Stimulated activated CD4-positive, alpha-beta T cell treated with anti-CD3 and anti-CD28 coated beads, Interleukin-4, amount 100 ng/mL, for 4 hours (primary cell): ENCODE measurements at places on chromosomes 3 and 15.

GRCh38 chr3:115087512-115087911, 59.6 kb downstream of the ZBTB20 start:
- DNase-seq = no peak

GRCh38 chr3:150653110-150653561, 50.0 kb downstream of the SELENOT start:
- no peak for DNase-seq

GRCh38 chr3:127209840-127210653, 17.1 kb downstream of the PRR23E start:
- no peak for DNase-seq

DNA sequence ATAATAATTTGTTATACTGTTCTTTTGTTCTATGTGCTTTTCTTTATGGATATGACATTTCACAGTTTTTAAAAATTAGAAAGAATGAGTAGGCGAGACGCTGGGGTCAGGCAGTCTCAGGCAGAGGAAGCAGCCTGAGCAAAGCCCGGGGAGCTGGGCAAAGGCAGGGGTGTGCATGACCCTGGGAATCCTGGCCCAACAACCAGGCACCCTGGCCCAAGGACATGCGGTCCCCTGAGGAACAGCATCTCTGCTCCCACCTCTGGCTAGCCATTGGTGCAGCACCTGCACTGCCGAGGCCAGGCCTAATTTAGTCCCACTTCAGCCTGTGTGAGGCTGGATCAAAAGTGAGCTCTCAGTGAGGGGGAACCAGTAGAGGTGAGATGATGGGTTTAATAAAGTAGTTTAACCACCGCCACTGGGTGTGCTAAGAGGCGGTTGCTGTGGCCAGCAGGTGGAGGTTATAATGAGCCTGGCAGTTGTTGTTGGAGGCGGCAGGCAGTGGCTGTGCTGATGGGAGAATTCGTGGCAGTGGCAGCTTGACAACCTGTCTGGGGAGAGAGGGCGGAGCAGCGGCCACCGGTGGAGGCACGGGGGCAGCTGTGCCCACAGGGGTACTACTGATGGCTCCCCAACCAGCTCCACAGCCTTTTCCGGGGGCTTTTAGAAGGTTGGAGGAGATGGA, 41.5 kb downstream of the PRKCD start:
- DNase-seq = no peak

DNA sequence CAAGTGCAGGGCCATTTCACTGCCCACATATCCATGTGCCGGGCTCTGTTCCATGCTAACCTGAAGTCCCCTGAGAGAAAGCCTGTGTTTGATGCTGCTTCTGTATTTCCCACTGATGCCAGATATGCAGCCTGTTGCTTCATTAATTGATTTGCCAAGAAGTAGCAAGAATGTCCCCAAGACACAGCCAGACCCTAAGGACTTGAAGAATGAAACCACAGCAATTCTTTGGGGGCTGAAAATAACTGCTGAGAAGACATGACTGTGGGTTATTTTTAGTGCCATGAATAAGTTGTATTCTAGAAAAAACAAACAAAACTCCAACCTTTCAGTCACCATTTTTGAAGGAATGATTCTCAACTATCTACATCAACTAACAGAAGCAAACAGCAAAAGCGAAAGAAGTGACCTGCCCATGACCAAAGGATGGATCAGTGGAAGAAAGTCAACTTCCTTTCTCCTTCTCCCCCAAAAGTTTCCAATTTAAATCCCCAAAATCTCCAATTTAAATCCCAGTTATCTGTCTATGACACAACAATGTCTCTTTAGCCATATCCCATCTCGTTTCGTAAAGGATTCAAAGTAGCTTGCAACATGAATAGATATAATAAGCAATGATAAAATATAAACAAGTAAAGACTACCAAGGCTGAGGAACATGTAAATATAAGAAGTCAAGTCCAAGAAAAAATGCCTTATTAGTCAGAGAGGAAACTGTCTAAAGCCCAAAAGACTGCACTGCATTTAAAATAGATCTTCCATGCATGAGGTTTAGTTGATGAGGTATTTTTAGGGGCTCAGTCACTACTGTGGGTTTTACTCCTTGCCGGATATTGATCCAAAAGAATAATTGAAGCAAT, 226.8 kb downstream of the DTWD1 start:
- DNase-seq = no peak

DNA sequence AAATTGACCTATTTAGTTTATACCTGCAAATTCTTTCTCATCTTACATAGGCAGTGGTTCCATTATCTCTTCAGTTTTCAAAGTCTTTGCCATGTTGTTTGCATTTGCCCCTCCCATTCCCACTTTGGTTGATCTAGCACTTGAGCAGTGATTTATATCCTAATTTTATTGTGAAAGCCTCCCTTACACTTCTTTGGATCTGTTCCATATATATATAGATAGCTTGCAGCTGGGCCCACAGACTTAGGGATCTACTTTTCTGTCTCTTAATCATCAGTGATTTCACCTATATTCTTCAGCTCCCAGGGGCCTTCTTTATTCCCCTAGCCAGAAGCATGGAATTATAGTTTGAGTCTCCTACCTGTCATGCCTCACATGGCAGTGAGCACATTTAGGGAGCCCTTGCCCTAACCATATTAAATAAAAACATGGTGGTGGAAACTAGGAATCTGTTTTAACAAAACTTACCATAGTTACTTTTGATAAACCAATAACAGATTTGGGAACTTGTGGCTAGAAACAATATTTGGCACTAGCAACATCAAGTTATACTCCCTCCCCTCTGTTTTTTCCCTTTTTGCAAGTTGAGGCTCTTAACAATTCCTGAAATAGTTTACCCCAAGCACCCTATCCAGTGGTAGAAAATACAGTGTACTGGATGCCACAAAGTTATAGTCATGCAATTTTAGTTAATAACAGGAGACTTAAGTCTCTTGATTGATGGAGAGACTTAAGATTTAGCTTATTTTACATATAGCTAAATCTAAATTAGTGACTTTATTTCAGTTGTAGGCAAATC, 41.7 kb downstream of the ARIH1 start:
- no peak for DNase-seq

- DNase-seq = no peak
These were observed 4.7 kb upstream of the DCBLD2 start for GRCh38 chr3:98906230-98906629.

DNA sequence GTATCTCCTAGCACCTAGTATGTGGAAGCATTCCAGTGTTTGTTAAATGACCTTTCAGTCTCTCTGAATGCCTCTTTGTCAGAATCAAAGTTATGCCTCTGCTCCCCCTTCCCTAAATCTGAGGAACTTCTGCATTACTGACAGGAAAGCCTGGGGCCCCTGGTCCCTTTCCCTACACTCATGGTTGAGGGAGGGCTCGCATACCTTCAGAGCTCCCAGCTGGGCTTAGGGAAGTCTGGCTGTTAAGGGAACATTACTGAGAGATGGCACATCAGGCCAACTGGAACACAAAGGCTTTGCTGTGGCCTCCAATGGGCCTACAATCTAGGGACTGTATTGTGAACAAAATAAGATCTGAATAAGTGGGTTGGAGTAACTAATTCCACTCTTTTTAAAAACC, 10.3 kb downstream of the PKM start:
- no peak for DNase-seq

- DNase-seq = no peak
These were observed 19.3 kb downstream of the SLC51A start for GRCh38 chr3:196235452-196236122.

- no peak for DNase-seq
These were observed 111.9 kb downstream of the BCHE start for GRCh38 chr3:165725296-165725695.

GRCh38 chr3:124282751-124283651, 291.1 kb upstream of the ROPN1 start:
- DNase-seq = no peak

DNA sequence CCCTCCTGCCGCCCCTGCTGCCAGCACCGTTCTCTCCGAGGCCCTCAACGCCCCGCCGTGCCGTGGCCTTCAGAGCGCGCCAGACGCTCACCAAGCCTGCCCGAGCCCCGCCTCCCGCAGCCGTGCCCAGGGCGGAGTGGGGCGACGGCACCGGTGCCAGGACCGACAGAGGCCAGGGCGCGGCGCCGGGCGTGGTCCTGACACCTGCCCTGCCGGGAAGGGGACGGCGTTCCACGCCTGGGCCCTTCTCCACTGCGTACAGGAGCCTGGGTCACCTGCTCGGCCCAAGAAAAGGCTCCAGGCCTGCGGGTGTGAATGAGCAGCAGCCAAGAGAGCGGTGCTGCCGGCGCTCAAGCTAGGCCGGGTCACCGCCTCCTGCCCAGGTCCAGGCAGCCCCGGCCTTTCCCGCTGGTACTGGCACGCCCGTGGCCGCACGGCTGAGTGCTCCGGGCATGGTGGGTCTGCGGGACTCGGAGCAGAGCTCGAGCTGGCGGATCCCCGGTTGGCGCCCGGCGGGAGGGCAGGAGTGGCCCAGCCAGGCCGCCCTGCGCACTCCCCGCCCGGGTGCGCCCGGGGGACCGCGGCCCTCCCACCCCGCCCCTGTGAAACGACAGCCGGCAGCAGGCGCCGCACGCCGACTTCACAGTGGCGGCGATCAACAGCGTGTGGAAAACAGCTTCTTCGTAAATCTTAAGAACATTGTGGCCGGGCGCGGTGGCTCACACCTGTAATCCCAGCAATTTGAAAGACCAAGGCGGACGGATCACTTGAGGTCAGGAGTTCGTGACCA, 4.2 kb downstream of the OCA2 start:
- DNase-seq = no peak

DNA sequence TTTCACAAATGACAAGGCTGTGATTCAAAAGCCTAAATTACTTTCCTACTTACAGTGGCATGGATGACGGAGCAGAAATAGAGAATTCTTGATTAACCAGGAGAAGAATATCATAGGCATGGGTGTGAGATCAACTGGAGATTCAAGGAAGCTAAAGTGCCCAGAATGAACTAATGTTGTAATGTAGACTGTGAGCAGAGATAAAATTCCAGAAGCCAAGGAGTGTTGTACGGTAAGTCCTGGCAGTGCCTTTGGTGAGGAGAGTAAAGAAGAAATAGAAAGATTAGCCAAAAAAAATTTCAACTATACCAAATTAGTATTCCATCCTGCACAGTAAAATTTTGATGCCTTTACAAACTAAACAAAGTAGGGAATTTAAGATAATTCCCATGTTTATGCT, 75.9 kb downstream of the ZBTB20 start:
- no peak for DNase-seq

- no peak for DNase-seq
These were observed 47.0 kb downstream of the LRIG1 start for GRCh38 chr3:66453651-66454463.

DNA sequence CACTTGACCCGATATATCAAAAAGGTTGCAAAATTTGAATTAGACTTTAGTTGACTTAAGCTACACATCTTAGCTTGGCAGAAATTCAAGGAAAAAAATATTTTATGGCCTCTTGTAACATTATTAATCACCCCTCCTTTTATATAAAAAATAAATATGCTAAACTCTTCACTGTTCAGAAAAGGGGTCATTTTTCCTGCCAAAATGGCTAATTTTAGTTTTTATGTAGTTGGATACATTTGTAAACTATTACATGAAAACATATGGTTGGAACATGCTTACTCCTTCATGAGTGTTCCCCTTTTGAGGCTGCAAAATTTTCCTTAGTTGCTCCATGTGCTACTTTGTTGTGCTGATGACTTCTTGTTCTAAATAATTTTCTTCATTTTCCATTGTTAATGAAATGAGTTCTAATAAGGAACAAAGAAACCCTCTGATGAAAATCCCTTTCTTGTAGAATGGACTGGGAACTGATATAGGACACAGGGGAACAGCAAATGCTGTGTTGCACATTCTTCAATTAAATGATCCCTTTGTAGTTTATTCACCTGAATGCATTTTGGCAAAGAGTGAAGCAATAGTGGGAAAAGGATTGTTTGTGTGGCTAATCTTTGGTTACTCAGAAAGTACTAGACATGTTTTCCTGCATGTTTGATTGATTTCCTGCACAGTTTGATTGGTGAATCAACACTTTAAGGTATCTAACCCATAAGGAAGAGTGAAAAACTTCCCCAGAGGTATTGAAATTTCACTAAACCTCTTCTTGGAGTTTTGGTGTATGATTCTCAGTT, 349.3 kb downstream of the TIGIT start:
- no peak for DNase-seq

GRCh38 chr15:65556622-65557021, 26.4 kb downstream of the HACD3 start:
- no peak for DNase-seq

DNA sequence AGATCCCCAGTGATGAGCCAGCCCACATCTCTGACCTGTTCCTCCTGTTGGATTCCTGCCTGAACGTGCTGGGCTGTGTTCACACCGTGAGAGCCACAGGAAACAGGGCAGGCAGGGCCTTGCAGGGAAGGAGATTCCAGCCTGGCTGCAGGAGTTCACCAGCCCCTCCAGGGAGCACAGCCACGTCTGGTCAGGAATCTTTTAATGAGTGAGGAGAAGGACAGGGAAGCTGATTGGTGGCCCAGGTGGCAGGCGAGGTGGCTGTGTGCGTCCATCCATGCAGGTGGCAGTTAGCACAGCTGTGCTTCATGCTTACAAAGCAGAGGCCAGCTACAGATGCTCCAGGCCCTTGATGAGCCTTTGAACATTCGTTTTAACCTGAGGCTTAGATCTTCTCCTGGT, 10.5 kb downstream of the LRRK1 start:
- DNase-seq = no peak

DNA sequence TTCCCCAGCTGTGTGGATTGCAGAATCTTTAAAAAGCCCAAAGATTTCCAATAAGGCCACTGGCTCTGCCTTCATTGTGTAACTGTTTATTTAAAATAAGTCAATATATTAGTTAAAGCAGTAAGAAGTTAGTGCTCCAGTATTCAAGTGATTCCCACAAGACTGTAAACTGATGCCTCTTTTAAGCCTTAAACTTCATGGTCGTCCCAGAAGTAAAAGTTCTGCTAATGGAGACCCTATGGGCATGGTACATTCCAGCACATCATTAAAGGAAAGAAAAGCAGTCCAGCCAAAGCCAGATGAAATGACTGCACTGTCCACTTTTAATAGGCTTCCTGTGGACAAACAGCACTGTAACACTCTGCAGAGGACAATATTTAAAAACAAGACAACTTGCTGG, 512.6 kb downstream of the MECOM start:
- DNase-seq = no peak
